ENCODE measurements at places on chromosomes 11 and 22. TPM values are rescaled to one million over a fixed set of nuclear protein-coding genes. Genes with fewer than 3 reads are reported as not detected.

- DNase-seq = no peak
Observed at GRCh38 chr11:60971520-60971919, at the start of gene CD6. TSS of gene CD6 (plus strand) at chr11:60971680. CDS start at chr11:60971866, 186 bp downstream.

DNA sequence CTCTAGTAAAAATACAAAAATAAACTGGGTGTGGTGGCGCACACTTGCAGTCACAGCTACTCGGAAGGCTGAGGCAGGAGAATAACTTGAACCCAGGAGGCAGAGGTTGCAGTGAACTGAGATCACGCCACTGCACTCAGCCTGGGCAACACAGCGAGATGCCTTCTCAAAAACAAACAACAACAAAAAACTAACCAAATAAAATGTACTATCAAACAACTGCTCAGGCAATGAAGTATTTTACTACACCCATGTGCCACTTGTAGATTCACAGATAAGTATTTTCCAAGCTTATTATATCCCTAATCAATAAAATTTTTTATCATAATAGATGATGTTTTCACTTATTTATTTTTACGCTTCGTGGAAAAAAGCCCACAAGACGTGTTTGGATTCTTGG lies 924 bp downstream of the C11orf65 start:
- no peak for DNase-seq

GRCh38 chr11:119481021-119481666 lies 58.2 kb upstream of the THY1 start:
- DNase-seq = peak; percentile 98

DNA sequence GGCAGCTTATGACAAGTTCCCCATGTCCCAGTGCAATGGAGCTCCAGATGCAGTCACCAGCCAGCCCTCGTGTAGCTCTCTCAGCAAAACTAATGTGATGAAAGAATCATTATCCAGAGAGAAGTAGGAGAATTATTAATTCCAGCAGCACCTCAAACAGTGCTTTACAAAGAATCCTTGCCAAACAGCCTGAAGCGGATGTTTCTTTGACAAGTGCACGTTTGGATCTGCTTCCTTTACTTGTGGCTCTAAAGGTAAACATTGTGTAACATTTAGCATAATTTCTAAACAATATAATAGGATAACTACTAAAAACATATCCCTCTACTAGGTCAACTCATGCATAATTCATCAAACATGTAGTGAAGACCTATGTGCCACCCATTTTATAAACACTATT lies 197.0 kb downstream of the FAM181B start:
- no peak for DNase-seq

- DNase-seq = no peak
Observed at GRCh38 chr11:46273511-46274205, 3.8 kb upstream of the CREB3L1 start.

DNA sequence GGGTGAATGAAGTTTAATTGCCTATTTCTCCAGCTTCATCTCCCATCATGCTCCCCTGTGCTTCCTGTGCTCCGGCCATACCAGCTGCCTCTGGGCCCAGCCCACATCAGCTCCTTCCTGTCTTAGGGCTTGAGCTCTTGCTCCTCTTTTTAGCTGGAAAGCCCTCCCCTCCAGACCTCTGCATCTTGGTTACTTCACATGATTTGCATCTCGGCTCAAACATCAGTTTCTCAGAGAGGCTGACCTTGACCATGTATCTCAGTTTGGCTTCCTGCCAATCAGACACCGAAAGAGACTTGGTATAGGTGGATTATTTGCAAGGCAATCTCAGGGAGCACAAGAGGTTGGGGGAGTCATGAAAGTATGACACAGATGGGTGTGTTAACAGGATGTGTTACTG lies 73.2 kb upstream of the TIMP3 start:
- DNase-seq = no peak

GRCh38 chr11:15346907-15347306 lies 232.2 kb downstream of the INSC start:
- DNase-seq = no peak

- no peak for DNase-seq
Observed at GRCh38 chr11:109838026-109838425, 255.2 kb upstream of the ZC3H12C start.

DNA sequence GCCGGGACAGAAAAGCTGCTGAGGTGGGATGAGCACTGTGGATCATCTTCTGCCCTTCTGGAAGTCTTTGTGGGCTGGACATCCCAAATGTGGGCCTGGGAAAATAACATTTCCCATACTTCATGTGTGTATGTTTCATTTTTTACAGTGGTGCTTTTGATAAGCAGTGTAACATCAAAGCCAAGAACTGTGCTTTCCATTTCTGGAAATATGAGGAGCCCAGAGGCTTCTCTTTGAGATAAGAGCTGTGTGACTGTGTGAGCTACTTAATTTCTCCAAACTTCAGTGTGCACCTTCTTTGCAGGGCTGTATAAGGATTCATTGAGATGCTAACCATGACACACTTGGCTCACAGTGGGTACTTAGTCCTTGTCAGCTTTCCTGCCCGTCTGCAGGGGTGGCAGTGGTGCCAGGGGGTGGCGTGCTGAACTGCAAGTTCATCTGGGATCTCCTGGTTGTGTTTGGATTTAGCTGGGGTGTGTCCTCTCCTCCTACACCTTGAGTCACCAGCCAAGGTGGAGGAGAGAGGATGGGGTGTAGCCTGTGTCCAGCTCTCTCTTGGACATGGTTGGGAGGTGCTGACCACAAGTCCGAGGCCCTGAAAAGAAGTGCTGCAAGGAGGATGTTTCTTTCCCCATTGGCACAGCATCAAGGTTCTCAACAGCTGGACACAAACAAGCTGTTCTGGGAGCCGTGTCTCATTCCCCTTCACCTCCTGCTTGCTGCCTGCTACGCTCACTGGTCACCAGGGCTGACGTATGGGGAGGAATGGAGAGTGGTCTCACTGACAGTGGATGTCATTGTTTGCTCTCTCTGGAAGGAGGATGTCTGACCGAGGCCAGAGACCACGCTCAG lies 139.4 kb downstream of the TEAD1 start:
- DNase-seq = no peak

DNA sequence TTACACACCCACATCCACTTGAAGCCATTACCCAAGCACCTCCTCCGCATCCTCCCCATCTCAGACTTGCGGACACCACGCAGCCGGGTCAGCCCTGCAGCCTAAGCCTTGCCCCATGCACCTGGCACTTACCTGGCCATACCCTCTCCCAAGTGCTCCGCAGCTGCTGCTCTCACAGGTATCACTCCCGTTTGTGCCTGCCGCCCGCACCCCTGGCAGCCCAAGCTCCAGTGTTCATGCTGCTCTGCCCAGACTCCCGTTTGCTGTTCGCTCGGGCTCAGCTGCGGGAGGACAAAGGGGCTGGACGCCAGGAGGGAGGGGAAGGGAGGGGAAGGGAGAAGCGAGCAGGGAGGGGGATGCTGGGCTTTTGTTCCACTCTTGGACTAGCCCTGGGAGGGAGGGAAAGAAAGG lies at the start of gene KLHL35:
KLHL35 (minus strand) TSS at position 293 of the 411 bp plus-strand sequence. CDS start 2,574 bp downstream, outside the sequence.
- no peak for DNase-seq

DNA sequence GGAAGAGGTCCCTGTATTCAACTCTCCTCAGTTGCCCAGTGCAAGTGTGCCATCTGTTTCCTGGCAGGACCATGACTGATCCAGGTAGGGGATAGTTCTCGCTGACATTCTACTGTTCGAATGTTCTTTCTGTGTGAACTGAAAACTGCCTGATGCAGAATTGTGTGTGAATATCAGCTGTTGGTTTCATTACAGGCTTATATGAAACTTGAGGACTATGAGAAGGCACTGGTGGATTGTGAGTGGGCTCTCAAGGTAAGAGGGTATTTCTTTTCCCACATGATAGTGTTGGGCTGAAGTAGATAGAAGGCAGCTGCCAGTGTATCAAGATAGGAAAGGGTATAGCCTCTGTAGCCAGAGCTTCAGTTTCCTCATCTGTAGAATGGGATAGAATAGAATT lies 15.3 kb downstream of the TTC12 start:
- no peak for DNase-seq

DNA sequence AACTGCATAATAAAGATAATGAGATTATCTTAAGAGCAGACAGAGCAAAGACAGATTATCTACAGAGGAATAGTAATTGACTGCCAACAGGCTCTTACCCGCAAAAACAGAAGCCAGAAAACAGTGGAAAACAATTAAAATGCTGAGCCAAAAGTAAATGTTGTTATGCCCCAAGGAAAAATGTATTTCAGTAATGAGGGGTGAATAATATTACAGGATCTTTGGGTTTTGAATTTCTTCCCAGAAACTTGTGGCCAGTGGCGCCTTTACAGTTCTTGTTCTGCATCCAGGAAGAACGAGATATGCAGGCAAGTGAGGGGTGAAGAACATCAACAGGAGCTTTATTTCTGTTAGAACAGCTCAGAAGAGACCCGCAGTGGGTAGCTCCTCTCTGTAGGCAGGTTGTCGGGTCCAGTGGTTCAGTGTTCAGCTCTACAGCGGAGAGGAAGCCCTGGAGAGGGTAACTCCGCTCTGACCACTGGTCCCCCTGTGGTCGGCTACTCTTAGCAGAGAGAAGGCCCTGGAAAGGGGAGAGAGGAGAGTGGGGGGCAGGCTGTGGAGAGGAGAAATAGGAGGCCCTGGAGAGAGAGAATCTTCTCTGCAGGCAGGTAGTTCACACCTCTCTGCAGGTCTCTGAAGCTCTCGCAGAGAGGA lies 51.8 kb upstream of the SC5D start:
- peak; percentile 70 for DNase-seq

DNA sequence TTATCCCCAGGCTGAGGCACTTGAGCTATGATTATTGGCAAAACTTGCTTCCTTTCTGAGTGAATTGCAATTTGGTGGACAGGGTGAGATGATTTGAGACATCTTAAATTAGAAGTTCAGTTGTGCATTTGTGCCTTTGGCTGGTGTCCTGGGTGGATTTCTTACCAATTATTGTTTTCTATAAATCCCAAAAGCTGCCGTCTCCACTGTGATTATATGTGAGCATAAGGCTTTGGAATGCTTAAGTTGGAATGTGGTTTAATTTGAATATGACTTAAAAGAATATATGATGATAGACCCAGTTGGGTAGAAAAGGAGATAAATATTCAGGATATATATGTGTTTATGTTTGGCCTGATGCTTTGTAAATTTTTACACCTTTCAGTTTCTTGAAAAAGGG lies 70.0 kb downstream of the EXT2 start:
- no peak for DNase-seq

C1QTNF5 gene
- 0.63 TPM for total RNA-seq

BUD13 gene
- 22.3 TPM for total RNA-seq

TENM4 gene
- total RNA-seq = 85.4 TPM

MAPK11 gene
- 0.32 TPM for total RNA-seq

MOB2 gene
- 19.8 TPM for total RNA-seq

RIN1 gene
- total RNA-seq = 3.3 TPM

PNPLA5 gene
- total RNA-seq = 0.68 TPM

SLCO2B1 gene
- total RNA-seq = 1.1 TPM

ART1 gene
- not detected for total RNA-seq

SLC22A9 gene
- not detected for total RNA-seq

MS4A15 gene
- total RNA-seq = not detected

PRODH gene
- 60.5 TPM for total RNA-seq

MTMR3 gene
- total RNA-seq = 56.1 TPM

CECR2 gene
- 105 TPM for total RNA-seq

Data from endodermal cell (in vitro differentiated cells).